ENCODE measurements at places on chromosomes 3 and 15.

- no peak for DNase-seq
Measured at GRCh38 chr3:136728473-136728872, 23.7 kb downstream of the STAG1 start.

DNA sequence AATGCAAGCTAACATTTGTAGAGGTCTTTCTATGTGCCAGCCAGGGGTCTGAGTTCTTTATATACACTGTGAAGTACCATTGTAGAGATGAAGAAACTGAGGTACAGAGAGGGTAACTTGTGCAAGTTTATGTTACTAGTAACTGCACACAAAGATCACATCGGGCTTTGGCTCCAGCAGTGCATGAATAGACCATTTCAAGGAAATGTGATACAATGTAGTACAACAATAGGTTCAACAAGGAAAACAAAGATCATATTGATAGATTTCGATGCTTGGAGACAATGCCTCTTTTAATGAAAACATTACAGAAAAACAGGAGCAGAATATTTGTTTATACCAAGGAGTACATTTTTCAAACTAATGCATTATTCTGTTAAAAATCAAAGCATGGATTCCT lies 115.3 kb downstream of the POLR2M start:
- no peak for DNase-seq

- no peak for DNase-seq
Measured at GRCh38 chr3:34239875-34240274, 441.4 kb downstream of the PDCD6IP start.

DNA sequence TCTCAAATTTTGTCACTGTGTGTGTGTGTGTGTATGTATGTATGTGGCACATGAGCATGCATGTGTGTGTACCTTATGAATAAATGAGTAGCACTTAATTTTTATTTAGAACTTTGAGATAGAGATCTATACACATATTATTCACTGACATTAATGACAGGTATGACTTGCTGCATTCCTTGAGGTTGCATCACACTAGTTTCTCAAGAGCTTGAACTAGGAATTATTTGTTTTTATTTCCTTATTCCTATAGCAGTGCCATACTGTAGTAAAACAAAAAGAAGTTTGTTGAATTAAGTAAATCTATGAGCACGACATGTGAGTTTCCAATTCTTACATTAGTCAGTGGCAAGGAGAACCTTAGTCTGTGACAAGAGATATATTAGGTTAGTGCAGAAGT lies 943.9 kb downstream of the ROBO1 start:
- no peak for DNase-seq

- no peak for DNase-seq
Measured at GRCh38 chr3:195911041-195911945, 2.9 kb upstream of the TNK2 start.

DNA sequence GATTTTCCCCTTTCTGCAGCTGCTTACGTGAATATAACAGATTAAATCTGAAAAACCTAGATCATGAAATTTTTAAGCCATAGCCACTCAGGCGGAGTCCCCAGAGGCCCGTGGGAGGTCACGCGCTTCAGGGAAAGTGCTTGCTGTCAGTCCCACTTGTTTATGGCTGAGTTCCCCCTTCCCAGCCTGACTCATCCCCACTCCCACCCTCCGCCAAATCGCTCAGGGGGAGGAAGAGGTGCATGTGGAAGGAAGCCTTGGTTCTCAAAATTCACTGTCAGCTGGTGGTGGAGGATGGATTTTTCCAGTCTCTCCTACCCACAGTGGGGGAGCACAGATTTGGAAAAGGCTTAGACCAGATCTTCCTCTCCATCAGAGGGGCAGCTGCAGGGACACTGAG lies 67.4 kb downstream of the CORO2B start:
- DNase-seq: peak; percentile 38

DNA sequence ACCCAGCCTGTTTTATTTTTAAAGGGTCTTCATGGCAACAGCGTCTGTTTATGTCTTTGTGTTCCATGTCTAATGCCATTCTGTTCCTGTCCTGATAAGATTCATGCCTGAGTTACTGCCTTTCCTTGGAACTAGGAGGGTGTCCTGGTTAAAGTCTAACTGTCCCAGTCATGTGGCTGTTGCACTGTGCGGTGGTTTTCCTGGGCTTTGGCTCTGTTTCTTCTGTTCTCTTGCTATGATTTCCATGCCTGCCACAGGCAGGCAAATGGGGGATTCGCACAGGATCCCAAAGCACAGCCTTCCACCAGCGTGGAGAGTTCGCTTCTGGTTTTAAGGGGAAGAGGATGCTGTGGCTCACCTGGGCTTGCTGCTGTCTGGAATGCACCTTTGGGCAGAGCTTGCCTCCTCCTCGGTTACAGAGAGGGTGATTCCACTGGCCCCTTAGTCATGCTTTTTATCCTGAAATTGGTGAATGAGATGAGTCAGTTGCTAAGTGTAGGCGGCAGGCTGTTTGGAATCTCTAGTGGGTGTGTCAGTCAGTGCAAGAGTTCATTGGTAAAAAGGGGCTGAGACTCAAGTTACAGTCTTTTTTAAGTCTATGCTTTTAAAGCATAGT lies 86.8 kb downstream of the CCK start:
- no peak for DNase-seq

DNA sequence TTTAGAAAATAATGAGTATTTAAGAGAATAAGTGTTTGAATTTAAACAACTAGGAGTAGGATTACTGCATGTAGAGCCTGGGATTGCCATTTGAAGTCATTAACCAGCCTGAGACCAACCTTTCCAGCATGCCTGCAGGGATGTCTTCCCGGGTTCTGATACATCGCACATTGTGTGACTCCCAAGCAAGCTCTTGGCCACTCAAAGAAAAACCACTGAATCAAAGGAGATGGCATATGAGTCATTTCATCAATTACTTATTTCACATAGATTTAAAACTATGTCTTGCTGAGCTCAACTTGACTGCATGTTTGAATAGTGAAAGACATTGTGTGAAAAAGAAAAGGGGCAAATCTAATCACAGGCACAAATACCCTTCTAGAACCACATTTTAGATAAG lies 15.0 kb upstream of the THBS1 start:
- no peak for DNase-seq

GRCh38 chr15:39589193-39589814 lies 8.4 kb downstream of the THBS1 start:
- no peak for DNase-seq
